GM23248 (cell line): ENCODE measurements at places on chromosomes 13 and 19. TPM values are rescaled to one million over a fixed set of nuclear protein-coding genes. Genes with fewer than 3 reads are reported as not detected.

- no peaks in the 10 kb centered on the region for H3K27me3 ChIP-seq
- H3K4me3 ChIP-seq, result no peak overlapping the region
- H3K27ac ChIP-seq, result no peak overlapping the region
- no peaks in the 10 kb centered on the region for H3K4me1 ChIP-seq
- H3K36me3 ChIP-seq, result no peaks in the 10 kb centered on the region
- no peak for DNase-seq
These were observed 940.8 kb upstream of the PCDH9 start for GRCh38 chr13:68170961-68171360.

DNA sequence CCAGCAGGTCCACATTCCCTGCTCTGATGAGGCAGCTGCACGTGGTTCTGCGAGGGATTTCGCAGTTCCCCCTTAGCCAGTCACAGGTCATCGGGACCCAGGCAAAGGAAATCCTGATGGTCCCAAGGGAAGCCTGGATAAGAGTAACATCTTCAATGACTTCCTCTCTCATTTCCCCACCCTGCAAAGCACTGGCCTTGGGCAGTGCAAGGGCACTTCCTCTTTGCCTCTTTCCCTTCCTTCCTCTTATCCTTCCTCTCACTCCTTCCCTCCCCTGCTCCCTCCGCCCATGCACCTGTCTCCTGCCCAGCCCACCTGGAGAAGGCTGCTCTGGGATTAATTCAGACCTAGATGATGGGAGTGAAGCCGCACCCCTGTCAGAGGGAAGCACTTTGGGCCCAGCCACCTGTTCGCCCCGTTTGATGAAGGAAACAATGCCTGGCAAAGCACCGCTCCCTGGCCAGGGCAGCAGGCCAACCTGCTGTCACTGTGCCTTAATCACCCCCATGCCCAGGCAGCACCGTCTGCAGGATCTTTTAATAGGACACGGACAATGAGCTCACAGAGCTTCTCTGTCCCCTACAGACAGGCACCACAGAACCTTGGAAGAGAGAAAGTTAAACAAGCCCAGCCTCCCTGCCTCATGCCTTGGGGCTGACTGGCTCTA is 113.5 kb upstream of the PABPC3 start:
- peaks cover 23% of the 10 kb centered on the region for H3K27me3 ChIP-seq
- no peak for DNase-seq
- H3K36me3 ChIP-seq, result no peaks in the 10 kb centered on the region
- H3K4me1 ChIP-seq, result no peaks in the 10 kb centered on the region
- no peak overlapping the region for H3K27ac ChIP-seq
- no peak overlapping the region for H3K4me3 ChIP-seq

The ZNF837 gene
- 2.5 and 5.3 TPM in 2 replicates for total RNA-seq

The ANGPTL8 gene
- 1.7 TPM in 1 of 2 replicates, not detected in the other for total RNA-seq

The CACNG6 gene
- total RNA-seq, result not detected in 2 replicates

The COX6B2 gene
- not detected in 2 replicates for total RNA-seq

The ZNF253 gene
- total RNA-seq, result 2.0 and 2.1 TPM in 2 replicates

The ZNF835 gene
- not detected in 2 replicates for total RNA-seq
